Hippocampal formation (tissue), 2 donors: ENCODE measurements at places on chromosomes 1 and 21.
A peak's percentile ranks its signal among the peaks of the same experiment; 100 is the strongest.

GRCh38 chr1:236495467-236496112, 28.2 kb upstream of the LGALS8 start:
- DNase-seq: no peak

- DNase-seq: no peak
These were observed 262.9 kb upstream of the SNX7 start for GRCh38 chr1:98398649-98399048.

- no peak for DNase-seq
These were observed 162.3 kb upstream of the CAMK1G start for GRCh38 chr1:209421186-209421585.

GRCh38 chr1:180609643-180610555, 21.9 kb upstream of the XPR1 start:
- no peak for DNase-seq

DNA sequence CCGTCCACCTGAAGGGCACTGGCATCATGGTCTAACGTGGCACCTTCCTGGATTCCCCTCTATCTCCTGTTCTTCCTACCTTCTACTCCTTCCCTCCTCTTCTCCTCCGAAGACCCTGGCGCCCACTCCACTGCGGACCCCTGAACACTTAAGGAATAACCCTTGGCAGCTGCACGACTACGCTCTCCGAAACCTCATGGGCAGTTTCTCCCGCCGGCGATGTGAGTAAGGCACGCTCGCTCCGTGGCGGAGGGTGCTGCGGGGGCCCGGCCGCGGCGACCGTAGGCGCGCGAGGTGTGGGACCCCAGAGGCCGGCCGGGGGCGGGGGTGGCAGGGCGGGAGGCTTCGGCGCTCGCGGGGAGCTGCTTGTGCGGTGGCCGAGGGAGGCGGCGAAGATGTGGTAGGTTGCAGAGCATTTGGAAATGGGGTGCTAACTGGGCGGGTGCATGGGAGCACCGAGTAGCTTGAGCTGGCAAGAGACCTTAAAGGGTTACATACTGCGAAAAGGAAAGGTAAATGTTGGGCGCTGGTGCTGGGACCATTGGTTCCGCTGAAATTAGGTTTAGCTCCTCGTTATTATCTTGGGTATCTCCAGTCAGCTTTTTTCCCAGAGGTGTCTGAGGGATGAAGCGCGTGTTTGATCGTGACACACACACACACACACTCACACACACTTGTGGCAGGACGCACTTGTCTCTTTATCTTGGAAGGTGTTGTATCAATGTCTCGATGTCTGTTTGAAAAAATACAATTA, 876 bp downstream of the LRRC7 start:
- DNase-seq: no peak

- DNase-seq: peak; percentile 13
These were observed 67.3 kb downstream of the LAMC1 start for GRCh38 chr1:183090391-183091006.

DNA sequence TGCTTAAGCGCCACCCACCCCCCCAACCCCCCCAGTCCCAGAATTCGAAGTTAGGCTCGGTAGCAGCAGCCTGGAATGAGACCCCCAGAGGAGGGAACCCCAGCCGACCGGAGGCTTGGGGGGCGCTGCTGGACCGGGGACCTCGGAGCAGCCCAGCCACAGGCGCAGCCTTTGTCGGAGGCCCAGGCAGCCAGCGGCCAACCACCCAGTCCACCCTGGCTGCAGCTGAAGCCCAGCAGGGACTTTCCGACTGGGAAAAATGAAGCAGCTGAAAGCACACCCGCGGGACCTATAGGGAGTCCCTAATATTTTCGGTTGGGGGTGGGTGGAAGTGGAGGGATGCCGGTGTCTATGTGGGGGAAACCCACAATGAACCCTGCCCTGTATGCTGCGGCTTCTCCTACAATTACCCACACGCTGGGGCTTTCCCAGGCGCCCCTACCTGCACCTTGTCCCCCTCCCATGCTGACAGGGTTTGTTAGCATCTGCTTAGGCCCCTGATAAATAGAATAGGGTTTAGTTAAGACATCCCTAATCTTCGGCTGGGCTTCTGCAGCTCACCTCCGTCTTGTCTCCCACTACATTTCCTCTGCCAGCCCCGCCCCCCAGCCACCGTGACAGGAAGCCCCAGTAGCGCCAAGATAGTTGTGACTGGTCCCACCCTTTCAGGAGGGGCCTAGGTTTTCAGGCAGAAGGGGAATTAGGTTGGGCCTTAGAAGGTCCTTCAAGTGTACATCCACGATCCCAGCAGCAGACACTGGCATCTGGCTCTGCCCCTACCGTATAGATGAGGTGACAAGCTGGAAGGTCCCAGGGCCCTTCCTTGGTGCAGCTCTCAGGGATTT, 838 bp downstream of the CCDC28B start:
- no peak for DNase-seq

DNA sequence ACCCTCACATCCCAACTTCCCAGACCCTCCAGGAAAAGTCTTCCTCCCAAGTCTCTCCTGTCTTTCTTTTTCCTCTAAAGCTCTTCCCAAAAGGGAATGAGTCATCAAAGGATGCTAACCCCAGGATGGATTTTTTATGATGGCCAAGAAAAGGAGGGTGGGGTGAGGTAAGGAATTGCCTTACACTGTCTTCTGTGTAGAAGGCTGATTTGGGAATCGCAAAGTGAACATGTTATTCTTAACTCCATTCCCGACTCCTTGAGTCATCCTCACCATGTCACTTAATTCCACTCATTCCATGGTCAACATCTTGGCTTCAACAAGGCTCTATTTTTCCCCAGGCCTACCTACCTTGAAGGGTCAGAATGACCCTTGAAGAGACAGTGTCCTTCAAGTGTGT, 44.0 kb downstream of the TBX15 start:
- no peak for DNase-seq

- DNase-seq: no peak
These were observed 462.3 kb upstream of the NFIA start for GRCh38 chr1:60620087-60620486.
